Motor neuron (in vitro differentiated cells): ENCODE measurements at places on chromosomes 3 and 15. TPM values are rescaled to one million over a fixed set of nuclear protein-coding genes. Genes with fewer than 3 reads are reported as not detected.

Gene OCA2
- total RNA-seq = 0.13 and 0.16 TPM in 2 replicates

DNA sequence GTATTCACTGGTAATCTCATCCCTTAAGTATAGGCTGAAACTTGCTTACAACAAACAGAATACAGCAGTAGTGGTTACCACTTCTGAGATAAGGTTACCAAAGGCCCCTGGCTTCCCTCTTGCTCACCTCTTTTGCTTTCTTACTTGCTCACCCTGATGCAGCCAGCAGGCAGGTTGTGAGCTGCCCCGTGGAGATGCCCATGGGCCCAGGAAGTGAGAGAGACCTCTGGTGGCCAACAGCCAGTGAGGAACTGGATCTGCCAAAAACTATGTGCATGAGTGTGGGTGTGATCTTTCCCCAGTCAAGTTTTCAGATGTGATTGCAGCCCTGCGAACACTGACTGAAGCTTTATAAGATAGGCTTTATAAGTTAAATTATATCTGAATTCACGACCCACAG, 48.7 kb downstream of the NMNAT3 start:
- no peak for ATAC-seq

- no peak for ATAC-seq
These were observed 150.2 kb upstream of the SUCLG2 start for GRCh38 chr3:67804578-67804977.

- no peak for ATAC-seq
These were observed 25.0 kb downstream of the ANXA2 start for GRCh38 chr15:60372756-60373155.

Gene EXOG
- 21.2 and 22.1 TPM in 2 replicates for total RNA-seq

Gene GRK7
- total RNA-seq = 0.16 TPM in 1 of 2 replicates, not detected in the other

GRCh38 chr3:141431411-141432378, 55.1 kb upstream of the RASA2 start:
- no peak for ATAC-seq

Gene SNX22
- total RNA-seq = 5.4 and 6.0 TPM in 2 replicates

Gene NRROS
- 0.32 and 0.61 TPM in 2 replicates for total RNA-seq

GRCh38 chr3:158925021-158925420, 123.2 kb downstream of the MFSD1 start:
- no peak for ATAC-seq

- ATAC-seq = no peak
These were observed 158.0 kb upstream of the TMC3 start for GRCh38 chr15:81532001-81532400.

DNA sequence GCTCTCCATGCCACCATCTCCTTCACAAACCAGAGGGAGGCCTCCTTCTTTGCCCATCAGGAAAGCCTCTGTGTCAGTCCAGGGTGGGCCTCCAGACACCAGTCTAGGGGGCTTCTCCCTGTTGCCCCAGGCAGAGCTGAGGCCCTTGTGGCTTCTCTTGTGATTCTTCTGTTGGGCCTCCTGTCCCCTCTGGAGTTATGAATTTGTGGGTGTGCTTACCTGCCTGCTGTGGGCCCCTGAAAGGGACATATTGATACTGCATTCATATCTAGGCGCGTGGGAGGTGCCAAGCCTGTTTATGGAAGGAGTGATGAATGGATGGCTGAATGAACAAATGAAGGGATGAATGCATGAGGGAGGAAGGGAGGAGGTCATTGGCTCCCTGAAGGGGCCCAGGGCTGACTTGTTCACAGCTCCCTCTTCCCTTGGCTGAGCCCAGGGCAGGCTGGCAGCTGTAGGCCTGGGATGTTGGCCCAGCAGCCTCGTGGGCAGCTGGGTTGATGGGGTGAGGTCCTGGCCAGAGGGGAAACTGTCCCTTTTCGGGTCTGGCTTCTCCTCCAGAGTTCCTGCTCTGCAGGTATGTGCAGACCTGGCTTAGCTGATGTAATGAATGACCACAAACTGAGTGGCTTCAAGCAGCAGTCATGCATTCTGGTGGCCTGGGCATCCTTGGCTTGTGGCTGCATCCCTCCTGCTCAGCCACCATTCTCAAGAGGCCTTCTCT, 195.4 kb downstream of the GOLGA6L6 start:
- ATAC-seq = no peak

GRCh38 chr3:32283304-32283703, 44.8 kb downstream of the CMTM8 start:
- no peak for ATAC-seq

- no peak for ATAC-seq
These were observed 164.4 kb upstream of the RORA start for GRCh38 chr15:61393524-61393923.

DNA sequence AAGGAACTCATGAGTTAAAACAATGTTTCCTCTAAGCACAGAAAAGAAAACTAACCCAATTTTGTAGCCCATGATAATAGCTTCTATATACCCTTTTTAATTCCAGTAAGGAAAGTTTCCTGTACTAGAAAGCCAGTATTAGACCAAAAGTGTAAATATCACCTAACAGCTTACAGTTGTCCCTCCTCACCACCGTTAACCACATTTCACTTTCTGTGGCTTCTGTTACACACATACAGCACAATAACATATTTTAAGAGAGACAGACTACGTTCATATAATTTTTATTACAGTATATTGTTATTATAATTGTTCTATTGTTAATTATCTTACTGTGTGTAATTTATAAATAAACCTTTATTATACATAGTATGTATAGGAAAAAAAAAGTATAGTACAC, 74.1 kb downstream of the ZNF280D start:
- ATAC-seq = no peak

Gene SV2B
- total RNA-seq = 7.3 and 8.0 TPM in 2 replicates

- no peak for ATAC-seq
These were observed 34.9 kb downstream of the SNAPC5 start for GRCh38 chr15:66462627-66463026.

Gene CLRN1
- total RNA-seq = 3.6 and 5.3 TPM in 2 replicates

- ATAC-seq = no peak
These were observed 144.6 kb downstream of the RORA start for GRCh38 chr15:61084472-61084871.

GRCh38 chr15:96165081-96165480, 165.4 kb upstream of the NR2F2 start:
- ATAC-seq = no peak

DNA sequence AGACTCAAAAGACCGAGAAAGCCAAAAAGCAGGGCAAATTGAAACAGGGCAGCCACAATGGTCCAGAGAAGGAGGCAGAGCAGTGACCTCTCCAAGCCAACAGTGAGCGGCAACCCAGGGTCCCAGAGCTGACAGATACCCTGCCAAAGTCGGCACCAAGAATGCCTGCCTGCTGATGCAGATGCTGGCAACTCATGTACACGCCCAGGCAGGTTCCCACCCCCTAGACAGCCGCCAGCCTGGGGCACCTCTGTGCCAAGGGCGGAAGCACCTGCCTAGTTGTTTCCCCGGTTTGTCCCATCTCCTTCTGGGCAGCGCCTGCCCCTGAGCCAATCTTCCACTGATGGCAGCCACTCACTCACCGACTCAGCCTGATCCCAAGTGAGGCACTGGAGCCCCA, 22.1 kb downstream of the KLHL25 start:
- ATAC-seq = no peak

Gene P4HTM
- total RNA-seq = 16.0 and 19.1 TPM in 2 replicates

- no peak for ATAC-seq
These were observed 415.1 kb upstream of the NECTIN3 start for GRCh38 chr3:110656394-110657025.

- ATAC-seq = no peak
These were observed 50.8 kb upstream of the XRN1 start for GRCh38 chr3:142498397-142499180.

GRCh38 chr3:147090461-147090860, 315.9 kb downstream of the ZIC4 start:
- ATAC-seq = no peak

DNA sequence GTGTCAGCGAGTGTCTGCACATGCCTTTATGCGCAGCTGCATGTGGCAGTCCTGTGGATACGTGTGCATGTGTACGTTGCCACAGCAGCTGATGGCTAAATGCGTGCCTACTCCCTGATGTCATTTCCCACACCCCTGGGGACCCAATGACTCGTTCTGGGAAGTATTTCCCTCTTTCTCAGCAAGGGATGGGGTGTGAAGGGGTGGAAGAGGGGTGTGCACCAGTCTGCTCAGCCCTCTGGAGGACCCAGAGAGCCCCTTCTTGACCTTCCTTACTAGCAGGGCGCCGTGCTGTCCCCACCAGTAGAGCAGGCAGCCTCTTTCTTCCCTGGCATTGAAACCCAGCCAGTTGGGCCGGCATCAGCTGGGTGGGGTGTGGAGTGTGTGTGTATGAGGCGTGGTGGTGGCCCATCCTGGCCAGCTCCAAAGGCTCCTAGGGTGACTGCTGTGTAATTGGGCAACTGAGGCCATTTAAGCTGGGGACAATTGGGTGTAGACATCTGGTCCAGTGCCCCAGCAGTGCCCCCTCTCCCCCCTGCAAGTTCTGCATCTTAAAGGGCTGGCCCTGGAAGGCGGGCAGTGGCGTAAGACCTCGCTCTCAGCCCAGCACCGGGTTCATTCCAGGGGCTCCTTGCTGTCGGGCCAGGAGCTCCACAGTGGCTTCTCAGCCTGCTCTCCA, 19.2 kb downstream of the SNX33 start:
- peak; percentile 80 for ATAC-seq

Gene ACVR2B
- 49.8 and 53.4 TPM in 2 replicates for total RNA-seq

- no peak for ATAC-seq
These were observed 4.0 kb downstream of the LMCD1 start for GRCh38 chr3:8505621-8506020.

GRCh38 chr3:41847679-41848078, 114.2 kb downstream of the ULK4 start:
- ATAC-seq = no peak

DNA sequence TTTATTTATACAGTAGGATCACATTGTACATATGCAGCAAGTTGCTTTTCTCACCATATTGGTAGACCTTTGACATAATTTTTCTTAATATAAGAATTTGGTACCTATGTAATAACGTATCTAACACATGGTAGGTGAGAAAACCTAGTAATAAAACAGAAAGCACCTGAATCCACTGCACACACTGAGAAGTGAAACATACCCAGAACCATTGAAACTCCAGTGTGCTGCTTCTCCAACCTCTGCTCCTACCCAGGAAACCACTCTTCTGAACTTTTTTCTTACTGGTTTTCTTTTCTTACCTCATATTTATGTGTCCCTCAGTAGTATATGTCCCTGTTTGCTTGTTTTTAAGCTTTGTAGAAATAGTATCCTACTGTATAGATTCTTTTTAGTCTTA, 293.0 kb downstream of the UBE2E2 start:
- no peak for ATAC-seq

Gene LRCH3
- total RNA-seq = 21.9 and 24.1 TPM in 2 replicates

DNA sequence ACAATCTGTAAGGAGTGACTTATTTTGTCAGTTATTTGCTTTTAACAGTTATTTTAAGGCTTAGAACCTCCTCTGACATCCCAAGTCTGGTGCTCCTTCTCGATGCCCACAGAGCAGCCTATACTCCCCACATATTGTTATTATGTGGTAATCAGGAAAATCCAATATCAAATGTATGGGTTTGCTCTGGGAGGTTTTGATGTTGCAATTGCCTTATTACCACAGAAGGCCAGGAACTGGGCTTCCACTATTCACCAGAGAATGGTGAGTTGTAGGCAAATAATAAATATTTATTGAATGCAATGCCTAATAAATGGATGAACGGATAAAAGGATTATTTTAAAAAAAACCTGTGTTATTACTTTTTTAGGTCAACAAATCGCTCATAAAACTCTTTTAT, 12.2 kb downstream of the NEK10 start:
- ATAC-seq = no peak

GRCh38 chr15:41987925-41988275, 15.5 kb upstream of the EHD4 start:
- no peak for ATAC-seq

Gene CNTN6
- total RNA-seq = 1.2 and 4.0 TPM in 2 replicates

DNA sequence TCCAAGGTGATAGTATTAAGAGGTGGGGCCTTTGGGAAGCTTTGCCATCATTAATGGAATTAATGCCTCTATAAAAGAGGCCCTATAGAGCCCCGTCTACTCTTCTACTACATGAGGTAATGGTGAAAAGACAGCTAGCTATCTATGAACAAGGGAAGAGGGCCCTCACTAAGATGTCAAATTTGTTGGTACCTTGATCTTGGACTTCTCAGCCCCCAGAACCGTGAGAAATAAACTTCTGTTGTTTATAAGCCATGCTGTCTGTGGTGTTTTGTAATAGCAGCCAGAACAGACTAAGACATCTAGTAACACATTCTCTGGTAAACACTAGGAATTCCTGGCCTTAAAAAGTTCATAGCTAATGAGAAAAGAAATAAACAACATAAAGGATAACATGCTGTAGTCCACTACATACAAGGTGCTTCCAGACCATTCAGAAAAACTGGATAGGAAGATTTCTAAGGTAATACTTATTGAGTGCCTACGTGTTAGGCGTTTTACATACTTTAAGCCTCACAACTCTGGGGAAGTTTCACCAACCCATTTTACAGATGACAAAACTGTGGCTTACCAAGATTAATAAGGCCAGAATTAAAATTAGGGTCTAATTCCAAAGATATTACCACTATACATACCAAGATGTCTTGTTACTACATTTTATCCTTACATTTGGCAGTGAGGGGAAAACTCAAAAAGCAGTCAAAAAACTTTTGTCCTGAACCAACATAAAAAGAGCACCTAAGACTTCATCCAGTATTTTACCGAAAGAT, 3.2 kb downstream of the UBE3A start:
- ATAC-seq = no peak
